ENCODE measurements at places on chromosomes 4 and X.

- no peak for DNase-seq
These were observed 22.7 kb downstream of the KLF3 start for GRCh38 chr4:38686682-38687081.

DNA sequence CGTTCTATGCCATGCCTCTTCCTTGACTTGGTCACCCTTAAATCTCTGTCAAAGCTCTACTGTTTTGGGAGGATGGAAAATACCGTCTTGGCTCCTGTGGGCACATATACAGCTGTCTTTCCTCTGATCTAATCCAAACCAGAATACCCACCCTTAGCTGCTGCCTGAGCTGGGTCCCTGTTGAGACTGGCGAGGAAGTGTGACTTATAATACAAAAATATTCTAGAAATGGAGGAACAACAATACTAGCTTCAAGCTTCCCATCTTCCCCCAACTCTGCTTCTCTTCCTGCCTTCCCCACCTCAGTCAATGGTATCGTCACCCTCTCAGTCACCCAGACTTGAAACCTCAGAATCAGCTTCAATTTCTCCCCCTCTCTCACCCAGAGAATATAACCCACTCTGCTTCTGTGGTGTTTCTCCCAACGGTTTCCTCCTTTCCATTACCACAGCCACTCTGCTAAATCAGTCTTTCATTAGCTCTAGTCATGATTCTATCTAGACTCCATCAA, 599 bp upstream of the IL2RG start:
- no peak for DNase-seq

DNA sequence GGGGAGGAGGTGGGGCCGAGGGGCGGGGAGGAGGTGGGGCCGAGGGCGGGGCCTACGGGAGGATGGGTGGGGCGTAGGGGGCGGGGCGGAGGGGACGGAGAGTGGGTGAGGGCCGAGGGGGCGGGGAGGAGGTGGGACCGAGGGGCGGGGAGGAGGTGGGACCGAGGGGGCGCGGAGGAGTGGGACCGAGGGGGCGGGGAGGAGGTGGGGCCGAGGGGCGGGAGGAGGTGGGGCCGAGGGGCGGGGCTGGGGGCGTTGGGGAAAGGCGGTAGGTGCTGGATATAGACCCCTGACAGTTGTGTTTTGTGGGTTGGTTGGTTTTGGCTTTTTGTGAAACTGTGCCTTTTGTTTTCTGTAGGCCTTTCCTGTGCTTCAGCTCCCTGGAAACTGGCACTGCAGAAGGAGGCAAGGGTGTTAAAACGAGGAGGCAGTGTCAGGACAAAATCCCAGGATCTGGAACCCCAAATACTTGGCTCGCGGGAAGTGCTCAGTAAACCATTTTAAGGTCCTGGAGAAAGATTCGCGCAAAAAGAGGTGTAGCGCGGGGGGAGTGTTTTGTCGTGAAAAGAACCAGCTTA, 580 bp upstream of the MMGT1 start:
- no peak for DNase-seq

GRCh38 chr4:22417408-22417807, 98.5 kb downstream of the ADGRA3 start:
- no peak for DNase-seq

GRCh38 chr4:134001057-134001456, 200.5 kb downstream of the PABPC4L start:
- no peak for DNase-seq

All from cortex of kidney (tissue), 1 donor.